ENCODE measurements at places on chromosomes 2 and 18.

GRCh38 chr18:910247-910646, 5.6 kb downstream of the ADCYAP1 start:
- no peak for DNase-seq

GRCh38 chr18:23743733-23744333, 54.6 kb downstream of the LAMA3 start:
- no peak for DNase-seq

DNA sequence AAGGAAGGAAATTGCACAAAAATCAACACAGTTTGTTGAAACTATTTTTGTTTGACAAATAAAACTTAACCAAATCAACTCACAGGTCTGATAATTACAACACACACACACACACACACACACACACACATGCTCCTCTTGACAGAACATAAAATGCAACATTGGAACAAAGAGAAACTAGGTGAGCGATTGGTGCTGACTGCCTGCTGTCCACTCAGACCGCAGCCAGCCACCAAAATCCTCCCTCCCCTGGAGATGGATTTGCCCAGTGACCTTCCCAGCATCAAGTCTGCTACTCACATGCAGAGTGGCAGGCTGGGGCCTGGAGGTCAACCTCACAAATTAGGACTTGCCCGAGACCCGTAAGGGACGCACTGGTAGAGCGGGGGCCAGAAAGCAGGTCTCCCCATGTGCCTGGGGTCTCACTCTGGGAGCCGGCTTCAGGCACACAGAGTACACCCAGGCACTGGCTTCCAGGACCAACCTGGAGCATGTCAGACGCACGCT, 61.4 kb downstream of the DIPK1C start:
- no peak for DNase-seq

- no peak for DNase-seq
These were observed 10.4 kb downstream of the GAREM1 start for GRCh38 chr18:32460171-32460731.

DNA sequence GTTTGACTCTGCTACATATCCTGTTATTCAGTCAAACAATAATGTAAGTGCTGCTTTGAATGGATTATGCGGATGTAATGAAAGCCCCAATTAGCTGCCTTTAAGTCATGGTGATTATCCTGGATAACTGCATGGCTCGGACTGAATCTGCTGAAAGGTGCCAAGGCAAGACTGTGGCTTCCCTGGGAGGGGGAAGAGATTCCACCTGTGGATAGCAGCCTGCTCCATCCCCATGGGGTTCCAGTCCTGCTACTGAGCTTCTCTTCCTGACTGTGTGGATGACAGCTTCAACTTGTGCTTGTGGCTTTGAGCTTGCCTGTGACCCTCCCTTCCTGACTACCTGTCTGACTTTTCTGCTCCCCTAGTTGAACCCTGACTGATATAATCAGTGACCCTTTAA, 540.0 kb upstream of the GYPC start:
- no peak for DNase-seq

- DNase-seq, result no peak
These were observed 76.4 kb upstream of the UXS1 start for GRCh38 chr2:106270471-106270891.

- DNase-seq, result peak; percentile 80
These were observed 21.1 kb downstream of the CPS1 start for GRCh38 chr2:210577263-210578071.

- DNase-seq, result no peak
These were observed 115.7 kb downstream of the CMPK2 start for GRCh38 chr2:6749962-6750361.

GRCh38 chr2:88942798-88943197, 251.3 kb downstream of the RPIA start:
- DNase-seq, result no peak

DNA sequence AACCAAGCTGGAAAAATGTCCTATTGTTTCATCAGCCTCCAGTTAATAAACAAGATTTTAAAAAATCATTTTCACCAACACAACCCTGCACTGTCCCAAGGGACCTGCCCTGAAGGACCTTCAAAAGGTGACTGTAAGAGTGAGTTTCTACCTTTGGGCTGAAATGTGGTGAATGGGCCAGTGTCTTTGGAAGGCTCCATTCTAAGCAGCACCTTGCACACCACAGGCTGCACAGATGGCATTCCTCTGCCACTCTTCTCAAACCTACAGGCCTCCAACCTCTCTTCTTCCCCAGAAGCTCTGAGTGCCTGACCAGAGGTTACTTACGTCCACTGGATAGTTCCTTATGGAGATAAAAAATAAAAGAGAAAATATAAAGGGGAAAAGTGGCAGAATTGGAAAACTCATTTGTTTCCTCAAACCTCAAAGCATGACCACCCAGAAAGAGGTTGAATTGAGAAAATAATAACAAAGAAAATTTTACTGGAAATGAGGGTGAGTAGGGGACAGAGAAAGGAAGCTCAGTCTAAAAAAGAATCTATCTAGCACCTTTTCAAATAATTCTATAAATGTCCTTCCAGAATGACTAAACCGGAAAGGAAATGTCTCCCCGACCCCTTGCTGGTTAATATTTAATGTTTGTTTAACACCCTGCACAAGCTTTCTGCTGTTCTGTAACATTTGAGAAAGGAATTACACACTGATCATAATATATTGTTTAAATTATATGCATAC, 175.7 kb downstream of the METTL4 start:
- no peak for DNase-seq

DNA sequence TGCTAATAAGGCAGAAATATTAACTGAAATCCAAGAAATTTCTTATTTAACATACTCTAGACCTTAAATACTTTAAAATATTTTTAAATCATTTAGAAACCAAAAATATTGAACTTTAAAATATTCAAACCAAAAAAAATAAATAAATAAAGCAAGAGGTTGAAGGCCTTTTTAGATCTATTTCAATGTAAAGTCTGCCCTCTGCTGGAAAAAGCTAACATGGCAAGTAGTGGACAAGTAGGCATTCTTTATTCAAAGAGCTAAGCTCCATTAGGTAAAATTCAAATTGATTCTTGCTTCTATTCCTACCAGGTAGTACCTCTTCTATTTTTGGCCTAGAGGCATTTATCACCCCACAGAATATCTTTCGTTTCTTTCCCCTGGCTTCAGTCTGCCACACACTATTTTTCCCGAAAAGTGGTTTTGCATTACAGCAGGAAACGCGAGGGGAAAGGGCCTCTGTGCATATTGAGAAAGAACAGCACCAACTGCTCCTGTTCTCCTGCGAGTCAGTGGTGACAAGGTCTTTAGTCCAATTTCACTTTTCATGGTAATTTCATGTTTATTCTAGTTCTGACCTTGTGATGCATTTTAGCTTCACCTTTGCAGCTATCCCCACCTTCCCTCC, 20.4 kb downstream of the IFIH1 start:
- DNase-seq, result peak; percentile 74

DNA sequence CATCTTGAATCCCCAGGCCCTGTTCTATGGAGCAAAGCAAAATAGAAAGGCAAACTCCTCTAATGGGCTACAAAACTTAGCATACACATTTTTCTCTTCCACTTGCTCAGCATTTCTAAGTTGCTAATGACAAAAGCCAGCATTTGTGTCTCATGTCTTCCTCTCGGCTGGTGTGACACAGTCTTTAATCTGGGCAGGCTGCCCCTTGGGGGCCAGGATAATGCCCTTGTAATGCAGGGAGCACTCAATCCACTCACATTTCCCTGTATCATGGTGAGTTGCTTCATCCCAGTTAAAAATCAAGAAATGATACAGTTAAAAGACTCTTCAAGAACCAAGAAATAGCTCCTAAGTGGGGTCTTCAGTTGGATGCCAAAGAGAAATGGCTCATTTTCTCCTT, 109.1 kb upstream of the FBXO11 start:
- no peak for DNase-seq

DNA sequence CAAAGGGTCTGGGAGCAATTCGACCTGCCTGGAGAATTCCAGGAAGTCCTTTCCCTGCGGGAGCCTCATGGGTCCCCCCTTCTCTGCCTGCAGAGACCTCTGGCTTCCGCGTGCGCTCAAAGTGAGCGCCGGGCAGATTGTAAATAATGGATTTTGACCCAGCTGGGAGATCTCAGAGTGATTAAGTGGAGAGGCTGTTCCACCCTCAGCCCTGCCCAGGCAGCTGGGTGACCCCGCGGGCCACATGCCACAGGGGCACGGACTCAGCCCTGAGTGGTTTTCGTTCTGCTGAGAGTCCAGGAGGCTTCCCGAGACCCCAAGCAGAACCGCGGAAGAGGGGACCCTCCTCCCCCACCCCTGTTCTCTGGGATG, 1.2 kb downstream of the KCNG2 start:
- no peak for DNase-seq

DNA sequence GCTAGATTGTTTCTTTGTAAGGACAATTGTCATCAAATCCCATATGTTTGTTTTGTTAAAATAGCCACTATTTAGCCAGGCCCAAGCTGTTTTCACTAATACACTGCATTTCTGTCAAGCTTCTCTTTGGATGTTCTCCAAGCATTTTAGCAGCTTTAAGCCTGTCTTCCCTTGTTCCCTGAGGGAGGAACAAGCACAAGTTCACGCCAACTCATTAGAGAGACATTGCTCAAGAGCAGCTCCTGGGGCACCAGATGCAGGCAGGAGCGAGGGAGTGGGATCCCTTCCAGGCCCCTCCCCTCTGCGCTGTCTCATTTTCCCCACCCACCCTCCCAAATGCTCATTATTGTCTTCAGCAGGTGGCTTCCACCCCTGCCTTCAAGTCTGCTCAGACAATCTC, 32.6 kb upstream of the PPP3R1 start:
- DNase-seq, result peak; percentile 82

- no peak for DNase-seq
These were observed 21.2 kb downstream of the ODC1 start for GRCh38 chr2:10426726-10427617.

DNA sequence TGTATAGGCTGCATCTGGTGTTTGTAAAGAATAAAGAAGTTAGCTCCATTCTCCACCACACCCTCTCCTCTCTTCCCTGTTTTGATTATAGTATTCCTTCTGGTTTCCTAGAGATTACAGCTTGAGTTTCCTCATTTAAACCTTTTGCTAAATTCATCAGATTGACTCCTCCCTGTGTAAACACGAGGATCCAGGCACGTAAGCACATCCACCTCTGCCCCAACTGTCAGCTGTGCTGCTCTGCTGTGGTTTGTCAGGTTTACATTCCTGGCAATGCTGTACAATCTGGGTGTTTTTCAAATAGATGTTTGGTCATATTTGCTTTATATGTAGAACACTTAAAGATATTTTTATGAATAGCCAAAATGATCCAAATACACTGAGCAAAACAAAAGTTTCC, 302.8 kb downstream of the PTGR3 start:
- DNase-seq, result no peak

DNA sequence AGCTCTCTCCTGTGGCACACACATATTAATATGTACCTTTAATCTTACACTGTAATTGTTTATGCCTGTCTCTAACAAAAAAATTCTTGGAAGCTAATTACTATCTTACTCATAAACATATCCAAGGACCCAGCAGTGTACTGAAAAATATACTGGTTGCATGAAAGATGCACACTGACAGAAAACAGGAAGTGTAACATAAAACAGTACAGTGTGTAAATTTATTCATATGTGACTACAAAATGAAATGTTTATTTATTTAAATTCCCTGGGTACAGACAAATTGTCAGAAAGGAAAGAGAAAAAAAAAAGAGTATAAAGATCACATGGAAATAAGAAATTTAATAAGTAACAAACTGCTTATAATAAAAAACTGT, 28.5 kb downstream of the TMEM131 start:
- no peak for DNase-seq

DNA sequence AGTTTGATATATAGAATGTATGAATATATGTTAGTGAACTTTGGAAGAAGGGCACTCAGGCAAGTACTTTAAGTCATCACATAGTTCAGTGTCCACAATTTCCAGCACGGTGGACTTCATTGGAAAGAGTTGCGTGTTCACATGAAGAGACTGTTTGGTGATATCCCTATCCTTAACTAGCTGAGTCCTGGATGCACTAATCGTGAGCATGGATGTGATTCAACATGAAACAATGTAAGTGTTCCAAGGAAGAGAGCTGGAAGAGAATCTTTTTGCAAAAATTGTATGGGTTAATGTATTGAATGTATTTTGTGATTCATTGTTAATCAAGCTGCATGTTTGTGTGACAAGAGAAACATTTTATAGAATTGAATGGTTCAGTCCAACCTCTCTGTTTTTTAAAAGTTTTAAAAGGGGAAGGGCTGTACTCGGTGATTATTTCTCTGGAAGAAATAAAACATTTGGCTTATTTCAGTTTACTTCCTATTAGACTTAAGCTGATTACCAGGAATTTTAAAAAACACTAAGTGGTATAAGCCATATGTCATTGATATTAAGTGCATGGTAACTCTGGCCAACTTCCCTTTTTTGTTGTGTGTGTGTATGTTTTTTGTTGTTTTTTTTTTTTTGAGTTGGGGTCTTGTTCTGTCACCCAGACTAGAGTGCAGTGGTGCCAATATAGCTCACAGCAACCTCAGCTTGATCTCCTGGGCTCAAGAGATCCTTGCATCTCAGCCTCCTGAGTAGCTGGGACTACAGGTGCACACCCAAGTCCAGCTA, 8.6 kb downstream of the XRCC5 start:
- DNase-seq, result no peak

DNA sequence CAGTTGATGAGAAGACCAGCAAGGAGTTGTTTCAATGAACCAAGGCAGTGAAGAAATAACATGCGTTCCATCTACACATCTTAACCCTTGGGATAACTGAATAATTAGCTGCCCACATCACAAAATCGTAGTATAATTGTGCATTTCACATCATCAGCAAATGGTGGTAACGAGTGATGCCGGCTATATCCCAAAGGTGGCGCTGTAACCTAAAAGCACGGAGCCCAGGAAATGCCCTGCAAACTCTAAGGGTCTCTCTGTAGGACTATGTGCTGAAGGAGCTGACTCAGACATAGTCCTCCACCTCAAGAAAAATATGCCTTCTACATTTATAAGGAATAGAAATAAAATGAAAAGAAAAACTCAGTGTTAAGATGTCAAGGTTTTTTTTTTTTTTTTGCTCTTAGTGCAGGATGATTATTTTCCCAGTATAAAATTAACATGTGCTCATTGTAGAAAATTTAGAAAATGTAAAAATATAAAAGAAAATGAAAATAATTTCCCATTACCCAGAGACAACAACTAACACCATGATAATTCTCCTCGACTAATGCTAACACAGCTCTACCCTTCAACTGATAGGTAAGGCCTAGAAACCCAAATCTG, 23.1 kb upstream of the DSG3 start:
- DNase-seq, result peak; percentile 2

GRCh38 chr2:152483276-152484063, 148.5 kb downstream of the FMNL2 start:
- no peak for DNase-seq

GRCh38 chr2:241532733-241533601, 24.6 kb upstream of the STK25 start:
- no peak for DNase-seq

GRCh38 chr2:68721482-68722101, 13.0 kb upstream of the ARHGAP25 start:
- DNase-seq, result no peak

GRCh38 chr18:38634117-38634516, 1068.5 kb upstream of the CELF4 start:
- no peak for DNase-seq

GRCh38 chr2:174776675-174777074, 12.4 kb upstream of the CHRNA1 start:
- no peak for DNase-seq

GRCh38 chr2:30216157-30216556, 15.2 kb upstream of the LBH start:
- DNase-seq, result no peak

- no peak for DNase-seq
These were observed 173.3 kb downstream of the TRIB2 start for GRCh38 chr2:12890066-12890465.

GRCh38 chr18:26322890-26323653, 96.8 kb downstream of the TAF4B start:
- no peak for DNase-seq

Measured in NCI-H1694 treated with DMSO at 0.1 percent for 48 hours (cell line).